ENCODE measurements at places on chromosomes 4 and X. TPM values are rescaled to one million over a fixed set of nuclear protein-coding genes. Genes with fewer than 3 reads are reported as not detected.

The ZNF330 gene
- 68.0 TPM for total RNA-seq

The UGT8 gene
- 14.9 TPM for total RNA-seq

The TLR10 gene
- total RNA-seq = 0.48 TPM

The GCNA gene
- 3.0 TPM for total RNA-seq

The ABLIM2 gene
- 4.8 TPM for total RNA-seq

The CPLX1 gene
- total RNA-seq = 2.6 TPM

The SCML2 gene
- 1.8 TPM for total RNA-seq

The C1GALT1C1 gene
- 35.0 TPM for total RNA-seq

The ADH6 gene
- not detected for total RNA-seq

The ZRSR2 gene
- 9.8 TPM for total RNA-seq

All from breast epithelium (tissue), 4 donors.